ENCODE measurements at places on chromosomes 16 and 17.

DNA sequence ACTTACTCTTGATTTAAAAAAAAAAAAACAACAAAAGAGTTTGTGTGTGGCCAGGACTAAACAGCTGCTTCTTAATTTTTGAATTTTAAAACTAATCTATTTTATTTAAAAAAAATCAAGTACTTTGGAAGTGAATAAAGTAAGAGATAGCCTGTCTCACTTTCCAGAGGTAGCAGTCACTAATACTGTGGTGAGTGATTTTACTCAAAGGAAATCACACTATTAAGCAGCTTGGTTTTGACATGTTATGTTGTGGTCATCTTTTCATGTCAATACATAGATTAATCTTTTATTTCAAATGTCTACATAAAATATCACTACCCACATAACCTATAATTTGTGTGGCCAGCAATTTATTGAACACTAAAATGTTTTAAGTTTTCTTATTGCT is 102.2 kb upstream of the HLF start:
- DNase-seq, result no peak

DNA sequence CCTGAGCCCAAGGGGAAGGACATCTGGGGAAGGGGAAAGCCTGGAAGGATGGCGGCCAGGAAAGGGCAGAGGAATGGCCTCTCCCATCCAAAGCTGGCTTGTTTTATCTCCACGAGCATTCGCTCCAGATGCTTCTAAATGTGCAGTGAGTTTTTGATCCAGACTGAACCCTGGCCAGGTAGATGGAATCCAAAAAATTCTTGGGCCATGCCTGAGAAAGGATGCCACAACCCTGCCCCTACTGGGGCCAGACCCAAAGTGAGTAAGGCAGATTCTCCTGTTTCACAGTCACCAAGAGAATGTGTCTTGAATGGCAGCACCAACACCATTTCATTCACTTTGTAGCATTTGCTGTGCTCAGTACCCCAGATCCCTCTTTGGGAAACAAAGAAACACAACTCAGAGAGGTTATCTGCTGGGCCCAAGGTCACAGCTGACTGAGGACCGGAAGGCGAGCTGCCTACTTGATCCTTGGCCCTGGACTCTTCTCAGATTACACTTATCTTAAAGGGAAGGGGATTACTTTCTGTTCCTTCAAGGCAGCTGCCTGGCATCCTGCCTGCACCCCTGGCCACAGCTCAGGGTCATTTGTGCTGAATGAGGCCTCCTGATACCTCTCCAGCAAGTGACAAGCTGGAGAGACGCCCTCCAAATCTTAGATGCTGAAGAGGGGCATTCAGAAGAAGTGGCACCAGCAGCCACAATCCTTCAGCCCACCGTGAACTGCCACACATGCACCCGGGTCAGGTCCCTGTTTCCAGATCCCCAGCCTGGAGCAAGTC is 3.6 kb downstream of the LRRC75A start:
- no peak for DNase-seq

GRCh38 chr16:86314402-86315025 is 195.8 kb upstream of the FOXF1 start:
- no peak for DNase-seq

DNA sequence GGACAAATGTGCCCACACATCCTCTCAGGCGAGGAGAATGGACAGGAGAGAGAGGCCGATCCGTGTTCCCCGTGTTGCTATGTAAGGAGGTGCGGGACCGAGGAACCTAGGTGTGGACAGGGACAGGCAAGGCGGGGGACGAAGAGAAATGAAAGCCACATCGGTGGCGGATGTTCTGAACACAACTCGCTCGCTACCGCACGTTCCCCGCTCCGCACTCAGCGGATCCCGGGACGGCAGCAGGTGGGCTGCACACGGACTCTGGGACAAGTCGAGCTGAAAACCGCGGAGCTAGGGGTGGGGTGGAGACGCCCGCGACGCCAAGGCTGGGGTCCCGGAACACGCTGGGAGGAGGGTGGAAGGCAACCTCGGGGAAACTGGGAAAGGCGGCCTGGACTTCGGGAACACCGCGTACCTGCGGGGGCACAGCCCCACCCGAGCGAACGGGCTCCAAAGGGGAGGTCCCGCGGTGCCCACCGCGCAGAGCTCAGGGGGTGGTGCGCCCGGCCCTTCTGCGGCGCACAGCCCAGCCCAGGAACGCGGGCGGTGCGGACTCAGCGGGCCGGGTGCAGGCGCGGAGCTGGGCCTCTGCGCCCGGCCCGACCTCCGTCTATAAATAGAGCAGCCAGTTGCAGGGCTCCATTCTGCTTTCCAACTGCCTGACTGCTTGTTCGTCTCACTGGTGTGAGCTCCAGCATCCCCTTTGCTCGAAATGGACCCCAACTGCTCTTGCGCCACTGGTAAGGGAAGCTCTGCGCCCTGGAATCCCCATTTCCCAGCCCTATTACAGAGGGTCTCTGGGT is at the start of gene MT1E:
MT1E (plus strand) TSS at position 642 of the 803 bp plus-strand sequence; CDS start at position 713, 71 bp downstream.
- peak; percentile 79 for DNase-seq

- DNase-seq, result no peak
Observed at GRCh38 chr16:80265624-80266306, 275.0 kb upstream of the DYNLRB2 start.

- DNase-seq, result no peak
Observed at GRCh38 chr17:58388302-58389190, 28.8 kb downstream of the RNF43 start.

DNA sequence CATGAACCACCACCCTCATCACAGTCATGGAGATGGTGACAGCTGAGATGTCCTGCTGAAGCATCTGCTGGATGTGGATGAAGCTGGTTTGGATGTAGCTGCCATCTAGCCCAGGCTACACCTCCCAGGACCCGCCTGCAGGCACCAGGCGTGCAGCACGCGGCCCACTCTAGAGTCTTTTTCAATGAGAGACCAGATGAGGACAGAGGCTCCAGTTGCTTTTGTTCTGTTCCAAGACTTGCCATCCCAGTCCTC is 102.1 kb downstream of the ZNF778 start:
- DNase-seq, result no peak

DNA sequence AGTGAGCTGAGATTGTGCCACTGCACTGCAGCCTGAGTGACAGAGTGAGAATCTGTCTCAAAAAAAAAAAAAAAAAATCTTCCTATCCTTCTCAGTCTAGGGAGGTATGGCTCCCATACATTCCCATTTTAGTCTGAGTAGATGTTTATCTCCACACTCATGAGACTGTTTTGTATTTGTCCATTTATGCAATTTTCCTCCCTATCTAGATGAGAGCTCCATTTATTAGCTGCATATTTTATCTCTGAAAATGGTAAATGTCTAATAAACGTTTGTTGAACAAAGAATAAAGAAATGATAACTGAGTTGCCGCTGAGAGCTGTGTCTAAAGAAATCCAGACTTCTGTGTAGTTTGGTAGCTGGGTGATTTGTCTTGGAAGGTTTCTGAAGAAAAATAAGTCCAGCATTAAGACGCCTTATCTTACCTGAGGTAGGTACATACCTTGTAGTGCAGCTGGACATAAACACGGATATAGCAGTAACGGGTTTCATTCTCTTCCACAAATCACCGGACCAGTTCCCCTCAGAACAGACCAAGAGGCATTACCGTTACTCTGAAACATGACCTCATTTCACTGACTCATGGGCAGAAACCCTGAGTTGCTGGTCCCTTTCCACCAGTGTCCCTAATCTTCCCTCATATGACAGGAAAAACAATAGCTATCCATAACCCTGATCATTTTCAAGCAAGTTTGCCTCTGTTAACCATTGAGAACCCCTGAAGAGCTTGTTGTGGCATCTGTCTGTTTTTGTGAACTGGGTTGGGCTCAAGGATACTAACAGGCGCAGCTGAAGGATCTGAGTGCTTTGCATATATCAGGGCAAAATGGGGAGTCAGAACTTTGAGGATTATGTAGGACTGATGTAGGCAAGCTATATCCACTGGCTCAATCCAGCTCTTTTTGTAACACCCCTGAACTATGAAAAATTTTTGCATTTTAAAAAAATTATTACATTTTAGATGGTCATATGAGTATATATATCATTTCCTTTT is 177.4 kb upstream of the XYLT1 start:
- DNase-seq, result no peak

DNA sequence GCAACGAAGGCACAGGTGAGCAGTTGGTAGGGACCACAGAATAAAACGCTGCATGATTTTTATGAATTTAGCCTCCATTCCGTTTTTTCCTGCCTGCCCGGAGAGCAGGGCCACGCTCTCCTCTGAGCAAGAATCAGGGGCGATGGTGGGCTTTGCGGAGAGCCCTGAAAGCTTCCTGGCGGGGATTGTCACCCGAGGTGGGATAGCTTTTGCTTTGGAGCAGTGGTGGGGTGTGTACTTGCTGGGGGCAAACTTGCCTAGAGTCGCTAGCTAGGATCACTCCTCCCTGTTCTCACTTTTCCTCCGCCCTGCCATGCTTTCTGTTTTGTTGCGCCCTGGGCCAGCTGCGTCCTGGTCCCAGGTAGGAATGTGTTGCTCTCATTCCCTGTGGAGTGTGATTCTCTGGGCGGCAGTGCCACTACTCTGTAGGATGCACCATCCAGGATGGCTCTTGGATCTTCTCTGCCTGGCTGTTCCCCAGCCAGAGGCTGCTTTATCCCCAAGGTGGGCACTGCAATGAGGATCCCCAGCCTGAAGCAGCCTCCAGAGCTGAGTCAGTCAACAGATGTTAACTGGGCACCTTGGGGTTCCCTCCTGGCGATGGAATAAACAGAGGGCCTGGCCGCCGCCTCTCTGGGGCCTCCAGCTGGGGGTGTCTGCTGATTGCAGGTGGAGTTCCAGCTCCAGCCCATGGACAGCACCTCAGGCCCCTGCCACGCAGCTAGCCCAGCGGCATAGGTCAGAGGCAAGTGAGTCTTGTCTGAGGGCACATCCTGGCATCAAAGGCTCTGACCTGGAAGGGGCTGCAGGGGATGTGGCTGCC is 360.9 kb upstream of the TNRC6C start:
- DNase-seq, result no peak

Measured in activated T-cell treated with anti-CD3 and anti-CD28 coated beads, Interleukin-2, amount 50 U/mL, for 72 hours (primary cell).